ENCODE measurements at places on chromosomes 6 and 20.

- no peak for DNase-seq
These were observed 444.8 kb downstream of the PTPRT start for GRCh38 chr20:42744756-42745465.

DNA sequence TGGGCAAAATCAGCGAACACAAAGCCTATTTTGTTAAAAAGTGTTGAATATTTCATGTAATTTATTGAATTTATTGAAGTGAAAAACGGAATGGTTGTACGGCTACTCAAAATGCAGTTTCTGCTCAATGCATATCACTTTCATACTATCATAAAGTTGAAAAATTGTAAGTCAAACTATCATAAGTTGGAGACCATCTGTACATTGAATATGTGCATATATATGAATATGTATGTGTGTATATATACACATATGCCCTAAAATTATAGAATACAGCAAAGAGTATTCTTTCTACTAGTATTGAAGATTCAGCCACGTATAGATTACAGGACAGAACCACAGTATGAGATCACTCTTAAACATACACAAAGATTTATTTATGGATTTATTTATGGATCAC, 499.0 kb upstream of the SULF2 start:
- DNase-seq: no peak

DNA sequence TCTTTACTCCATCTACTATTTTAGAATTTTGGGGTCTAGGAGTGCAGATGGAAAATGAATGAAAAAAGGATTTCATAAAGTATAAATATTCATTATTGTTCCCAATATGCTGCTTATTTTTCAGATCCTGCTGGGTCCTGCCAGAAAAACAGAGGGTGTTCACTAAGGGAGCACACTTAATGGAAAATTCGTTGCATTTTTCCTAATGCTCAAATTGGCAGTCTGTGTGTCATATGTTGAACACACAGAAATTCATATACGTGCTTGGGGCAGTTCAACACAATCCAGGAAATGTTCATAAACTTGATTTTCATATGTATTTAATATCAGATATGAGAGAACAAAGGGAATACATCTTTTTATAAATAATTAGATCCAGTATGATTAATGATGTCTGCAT, 1019.4 kb downstream of the EPHA7 start:
- DNase-seq: no peak

- no peak for DNase-seq
These were observed 378.3 kb downstream of the CDH4 start for GRCh38 chr20:61630391-61630650.

Data from CD4-positive, alpha-beta T cell treated with Interleukin-2 at 100 ng/mL for 4 hours (primary cell).